ENCODE measurements at places on chromosomes 6 and 20.

DNA sequence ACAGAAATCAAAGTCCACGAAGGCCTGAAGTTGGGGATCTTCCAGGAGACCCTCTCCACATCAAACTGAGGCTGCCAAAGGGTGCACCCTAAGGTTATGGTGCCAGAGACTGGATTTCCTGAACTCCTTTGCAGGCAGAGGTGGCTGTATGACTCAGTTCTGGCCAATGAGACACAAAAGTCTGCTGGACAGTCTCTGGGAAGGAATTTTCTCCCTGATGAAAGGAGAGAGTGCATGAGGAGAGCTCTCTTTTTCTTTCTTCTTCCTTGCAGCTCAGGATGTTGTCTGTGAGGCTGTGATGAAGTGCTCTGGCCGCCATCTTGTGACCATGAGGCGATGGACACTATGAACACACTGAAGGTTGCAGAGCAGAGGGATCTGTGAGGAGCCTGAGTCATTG, 85.2 kb downstream of the MDGA1 start:
- DNase-seq, result no peak

- DNase-seq, result no peak
Observed at GRCh38 chr6:6694368-6694780, 105.9 kb downstream of the LY86 start.

DNA sequence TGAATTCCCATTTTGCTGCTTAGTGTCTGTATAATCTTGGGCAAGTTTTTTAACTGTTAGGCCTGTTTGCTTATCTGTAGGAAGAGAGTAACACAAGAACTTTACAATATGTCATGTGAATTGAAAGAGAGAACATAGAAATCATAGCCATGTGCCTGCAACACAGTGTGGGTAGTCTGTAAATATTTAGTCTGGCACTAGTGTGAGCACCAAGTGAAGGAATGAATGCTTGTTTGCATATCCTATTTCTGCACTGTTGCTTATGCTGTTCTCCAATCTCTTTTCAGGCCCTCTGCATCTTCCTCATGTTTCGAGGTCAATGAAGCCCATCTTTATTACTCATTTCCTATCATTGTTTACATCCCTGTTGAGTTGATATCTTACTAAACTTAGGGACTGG, 49.2 kb downstream of the CBFA2T2 start:
- no peak for DNase-seq

DNA sequence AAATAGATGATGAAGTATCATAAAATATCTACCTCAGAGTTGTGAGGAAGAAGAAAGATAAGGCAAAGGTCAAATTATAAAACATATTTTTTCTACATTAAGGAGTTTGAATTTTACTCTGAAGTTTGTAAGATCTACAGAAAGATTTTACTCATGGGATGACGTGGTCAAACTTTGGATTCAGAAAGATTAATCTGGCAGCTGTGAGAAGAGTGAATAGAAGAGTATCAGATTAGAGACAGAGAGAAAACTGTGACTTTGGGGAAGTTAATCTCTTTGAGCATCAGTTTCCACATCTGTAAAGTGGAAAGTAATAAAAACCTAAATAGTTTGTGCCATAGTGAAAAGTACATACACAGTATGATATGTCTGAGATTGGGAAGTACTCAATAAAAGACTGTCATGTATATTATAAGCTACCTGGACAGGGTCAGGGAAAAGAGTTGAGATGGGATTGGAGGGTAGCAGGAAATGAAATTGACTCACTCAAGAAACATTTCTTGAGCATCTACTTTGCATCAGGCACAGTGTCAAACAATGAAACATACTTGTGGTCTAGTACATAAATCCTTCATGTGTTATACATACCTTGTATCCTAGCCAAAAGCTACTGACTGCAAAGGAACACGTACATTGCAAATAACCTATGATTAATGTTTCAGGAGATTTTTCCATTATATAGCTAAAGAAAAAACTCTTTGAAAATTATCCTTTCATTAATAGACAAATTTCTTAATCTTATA, 222.1 kb downstream of the TMEM200A start:
- DNase-seq, result no peak

DNA sequence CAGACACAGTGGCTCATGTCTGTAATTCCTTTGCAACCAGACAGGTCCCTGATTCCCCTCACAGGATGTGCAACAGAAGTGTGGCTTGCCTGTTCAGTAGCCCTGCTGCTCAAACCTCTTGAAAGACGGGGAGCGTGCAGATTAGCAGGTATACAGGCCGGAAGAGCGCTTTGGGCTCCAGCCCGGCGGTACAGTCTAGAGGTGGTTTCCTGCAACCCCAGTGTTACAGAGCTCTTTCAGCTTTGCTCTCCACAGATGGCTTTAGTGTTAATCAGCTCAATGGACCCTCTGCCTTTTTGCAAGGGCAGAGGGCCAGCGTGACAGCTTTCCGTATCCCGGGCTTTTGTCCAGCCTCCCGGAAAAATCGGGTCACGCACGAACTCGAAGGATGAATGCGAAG, 67.2 kb upstream of the TNFRSF21 start:
- DNase-seq, result no peak

DNA sequence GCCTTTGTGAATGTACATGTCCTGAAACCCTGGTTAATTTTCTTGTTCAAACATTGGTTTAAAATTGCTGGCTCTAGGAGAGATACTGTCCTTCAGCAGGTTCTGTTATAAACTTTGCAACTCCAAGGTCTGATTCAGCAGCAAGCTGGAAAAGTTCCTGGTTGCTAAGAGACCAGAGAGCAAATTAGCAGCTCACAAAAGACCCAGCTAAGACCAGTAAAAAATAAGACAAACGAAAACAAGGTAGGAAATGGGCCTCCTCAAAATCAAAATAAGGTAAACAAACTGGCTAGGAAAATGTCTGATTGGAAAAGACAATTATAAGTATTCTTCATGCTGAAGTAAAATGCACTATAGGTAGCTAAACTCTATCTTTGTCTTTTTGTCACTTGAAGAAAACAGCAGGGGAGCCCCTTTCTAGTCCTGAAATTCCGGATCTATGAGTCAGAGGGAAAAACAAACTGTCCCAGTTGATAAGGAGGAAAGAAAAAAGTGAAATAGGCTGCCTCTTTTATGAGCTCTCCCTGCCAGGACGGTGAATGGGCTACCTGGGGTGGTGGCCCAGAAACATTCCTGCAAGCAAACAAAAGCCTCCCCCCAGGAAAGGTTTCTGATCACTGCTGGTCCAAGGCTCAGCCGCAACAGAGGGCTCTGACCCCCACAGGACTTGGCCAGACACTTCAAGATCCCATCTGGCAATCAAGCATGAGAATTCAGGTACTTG, 41.6 kb downstream of the UNC5CL start:
- DNase-seq, result peak; percentile 67

DNA sequence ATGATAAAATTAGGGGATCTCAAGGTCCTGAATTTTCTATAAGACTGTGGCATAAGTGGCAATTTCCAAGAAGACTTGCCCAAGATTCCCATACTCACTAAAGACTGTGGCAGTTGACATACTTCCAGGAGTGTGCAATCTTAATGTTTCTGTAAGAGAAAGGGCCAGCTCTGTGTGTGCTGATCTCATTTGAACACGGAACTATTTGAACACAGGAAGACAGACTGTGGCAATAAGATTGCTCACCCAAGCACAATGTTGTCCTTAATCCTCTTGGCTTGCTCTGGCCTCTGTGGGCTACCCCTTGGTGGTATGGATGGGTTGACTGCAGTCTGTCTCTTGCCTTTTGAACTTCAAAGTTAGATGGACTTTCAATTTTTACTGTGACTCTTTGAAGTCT, 151.4 kb downstream of the PHF3 start:
- no peak for DNase-seq

- DNase-seq, result no peak
Observed at GRCh38 chr6:37956711-37957275, 137.3 kb downstream of the ZFAND3 start.

- DNase-seq, result no peak
Observed at GRCh38 chr6:34938268-34938667, 49.2 kb downstream of the ANKS1A start.

GRCh38 chr20:20065361-20065760, 13.0 kb downstream of the CFAP61 start:
- no peak for DNase-seq

DNA sequence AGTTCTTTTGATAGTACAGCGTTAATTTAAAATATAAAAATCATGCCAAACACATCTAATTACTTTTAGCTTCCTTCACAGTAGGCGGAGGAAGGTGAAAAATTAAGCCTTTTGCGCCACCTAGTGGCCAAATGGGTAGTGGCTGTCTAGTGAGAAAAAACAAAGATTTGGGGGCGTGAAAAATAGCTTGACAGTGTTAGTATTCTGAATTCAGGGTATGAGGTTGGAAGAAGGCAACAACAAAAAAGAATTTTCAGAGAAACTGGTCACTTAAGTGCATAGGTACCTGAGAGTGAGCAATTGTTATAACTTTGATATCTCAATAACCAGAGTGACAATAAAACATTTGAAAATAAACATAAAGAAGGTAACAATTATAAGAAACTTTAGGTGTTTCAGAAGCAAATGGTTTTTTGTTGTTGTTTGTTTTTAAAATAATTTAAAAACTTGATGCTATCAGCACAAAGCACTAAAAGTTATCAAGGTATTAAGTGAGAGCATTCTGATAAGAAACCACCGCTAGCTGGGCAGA, 14.3 kb downstream of the PSMB9 start:
- peak; percentile 93 for DNase-seq

Measured in stomach (tissue), 19 donors.